ENCODE measurements at places on chromosomes 7 and 10. TPM values are rescaled to one million over a fixed set of nuclear protein-coding genes. Genes with fewer than 3 reads are reported as not detected.

TMEM139 gene
- total RNA-seq = 1.0 TPM

C10orf143 gene
- not detected for total RNA-seq

ANKRD61 gene
- total RNA-seq = not detected

SPDYE16 gene
- not detected for total RNA-seq

HOXA9 gene
- 7.8 TPM for total RNA-seq

PDIA4 gene
- 61.1 TPM for total RNA-seq

C10orf62 gene
- under 0.01 TPM for total RNA-seq

GBX1 gene
- not detected for total RNA-seq

ZNF485 gene
- total RNA-seq = 3.7 TPM

NEUROD6 gene
- not detected for total RNA-seq

VSTM4 gene
- 40.7 TPM for total RNA-seq

ARHGEF5 gene
- 0.52 TPM for total RNA-seq

LRRC18 gene
- total RNA-seq = under 0.01 TPM

EPHA1 gene
- total RNA-seq = 0.52 TPM

DNA2 gene
- 16.7 TPM for total RNA-seq

NPSR1 gene
- total RNA-seq = 1.6 TPM

STEAP2 gene
- 2.6 TPM for total RNA-seq

RSPH10B2 gene
- 1.0 TPM for total RNA-seq

NKX1-2 gene
- total RNA-seq = not detected

ABHD11 gene
- total RNA-seq = 13.6 TPM

IL6 gene
- not detected for total RNA-seq

BAMBI gene
- total RNA-seq = 4.2 TPM

SEMA3A gene
- total RNA-seq = 24.5 TPM

ZPBP gene
- not detected for total RNA-seq

TRIM8 gene
- 44.4 TPM for total RNA-seq

RAMP3 gene
- 5.7 TPM for total RNA-seq

OR2A42 gene
- under 0.01 TPM for total RNA-seq

Data from skeletal muscle tissue (tissue), 5 donors.